ENCODE measurements at places on chromosomes 3 and 15. TPM values are rescaled to one million over a fixed set of nuclear protein-coding genes. Genes with fewer than 3 reads are reported as not detected.

Gene SMCO1
- total RNA-seq = not detected

Gene WDR93
- not detected for total RNA-seq

Gene C3orf20
- not detected for total RNA-seq

DNA sequence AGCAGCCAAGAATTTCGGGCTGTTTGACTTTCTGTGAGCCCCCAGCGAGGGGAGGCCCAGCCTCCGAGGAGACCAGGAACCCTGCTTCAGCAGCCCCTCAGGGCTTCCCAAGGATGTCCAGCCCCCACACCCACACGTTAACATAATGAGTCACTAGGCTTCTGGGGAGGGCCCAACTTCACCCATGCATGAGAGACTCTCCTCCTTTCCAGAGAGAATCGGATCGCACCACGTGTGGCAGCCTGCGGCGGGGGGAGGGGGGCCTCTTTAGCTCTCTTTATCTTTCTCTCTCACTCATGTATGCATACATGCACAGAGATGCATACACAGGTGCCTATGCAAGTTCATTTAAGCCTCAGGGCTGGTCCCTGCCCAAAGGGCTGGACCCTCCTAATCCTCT lies 3.1 kb upstream of the AP2M1 start:
- peaks cover 9% of the 10 kb centered on the region for H3K4me1 ChIP-seq
- no peaks in the 10 kb centered on the region for H3K27me3 ChIP-seq
- no peak for DNase-seq
- no peak overlapping the region for H3K4me3 ChIP-seq

- DNase-seq = no peak
- H3K27me3 ChIP-seq = no peaks in the 10 kb centered on the region
- no peak overlapping the region for H3K4me3 ChIP-seq
- no peak overlapping the region for H3K27ac ChIP-seq
- H3K36me3 ChIP-seq = no peaks in the 10 kb centered on the region
- peaks cover 7% of the 10 kb centered on the region for H3K4me1 ChIP-seq
These were observed 123.2 kb upstream of the SLC7A14 start for GRCh38 chr3:170709046-170709445.

- no peak overlapping the region for H3K27ac ChIP-seq
- no peaks in the 10 kb centered on the region for H3K36me3 ChIP-seq
- no peaks in the 10 kb centered on the region for H3K27me3 ChIP-seq
These were observed 549.8 kb upstream of the AGTR1 start for GRCh38 chr3:148147903-148148302.

GRCh38 chr15:75153565-75154276 lies 48.0 kb upstream of the C15orf39 start:
- H3K27ac ChIP-seq = no peak overlapping the region
- no peaks in the 10 kb centered on the region for H3K4me1 ChIP-seq
- no peaks in the 10 kb centered on the region for H3K27me3 ChIP-seq
- no peak overlapping the region for H3K4me3 ChIP-seq
- H3K36me3 ChIP-seq = no peaks in the 10 kb centered on the region

GRCh38 chr3:117291476-117291875 lies 581.9 kb downstream of the TUSC7 start:
- no peak overlapping the region for H3K27ac ChIP-seq
- no peak for DNase-seq
- H3K27me3 ChIP-seq = no peaks in the 10 kb centered on the region
- no peak overlapping the region for H3K4me3 ChIP-seq
- H3K36me3 ChIP-seq = no peaks in the 10 kb centered on the region

DNA sequence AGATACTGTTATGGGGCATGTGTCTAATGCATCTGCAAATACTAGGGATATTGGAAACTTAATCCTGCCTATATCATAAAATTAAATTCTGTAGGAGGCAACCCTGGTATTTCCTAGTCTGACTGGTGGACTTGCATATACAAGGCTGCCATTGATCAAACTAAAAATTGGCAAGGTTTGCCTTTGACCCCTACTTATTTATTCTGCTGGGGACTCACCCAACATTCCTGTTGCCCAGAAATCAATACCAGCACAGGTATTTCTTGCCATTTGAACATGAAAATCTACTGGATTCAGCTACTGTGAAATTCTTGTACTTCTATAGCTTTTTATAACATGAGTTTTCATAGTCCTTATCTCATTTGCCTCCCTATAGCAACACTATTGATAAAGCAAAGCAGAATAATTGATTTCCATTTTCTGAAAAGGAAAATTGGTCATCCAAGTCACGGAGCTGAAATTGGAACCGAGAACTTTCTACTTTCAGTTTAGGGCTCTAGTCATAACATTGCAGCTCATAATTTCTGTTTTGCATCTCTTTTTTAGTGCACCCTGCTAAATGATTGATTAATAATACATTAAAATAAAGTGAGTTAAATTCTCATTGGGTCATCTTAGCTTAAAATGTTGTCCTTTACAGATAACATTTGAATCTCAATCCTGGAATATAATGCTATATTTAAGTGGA lies 365.2 kb downstream of the MFSD1 start:
- H3K36me3 ChIP-seq = no peaks in the 10 kb centered on the region
- no peak for DNase-seq
- no peaks in the 10 kb centered on the region for H3K27me3 ChIP-seq
- H3K4me1 ChIP-seq = peaks cover 32% of the 10 kb centered on the region

DNA sequence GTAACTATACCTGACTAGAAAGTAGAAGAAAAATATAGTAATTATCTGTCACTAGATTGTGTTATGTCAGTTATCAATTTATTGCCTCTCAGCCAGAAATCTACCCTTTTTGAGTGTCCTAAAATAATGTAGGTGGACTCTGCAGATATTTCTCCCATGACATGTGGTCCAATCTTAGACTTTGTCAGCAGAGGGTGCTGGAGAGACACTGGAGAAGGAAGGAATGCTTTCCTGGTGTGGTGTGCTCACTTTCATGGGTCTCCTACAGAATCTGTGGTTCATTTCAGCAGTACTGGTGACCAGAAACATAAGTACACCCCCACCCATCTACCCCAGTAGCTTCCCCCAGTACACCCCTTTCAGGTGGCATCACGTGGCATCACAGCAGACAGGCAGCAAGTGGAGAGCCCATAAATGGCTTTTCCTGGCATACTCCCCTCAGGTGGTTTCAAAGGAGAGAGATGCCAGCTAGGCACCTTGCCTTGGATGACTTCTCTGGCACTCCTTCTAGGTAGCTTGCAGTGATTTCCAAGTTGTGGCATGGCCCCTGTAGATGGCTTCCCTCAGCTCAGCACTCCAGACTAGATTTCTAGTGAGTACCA lies 114.7 kb downstream of the GADL1 start:
- H3K27ac ChIP-seq = no peak overlapping the region
- no peaks in the 10 kb centered on the region for H3K36me3 ChIP-seq
- H3K4me1 ChIP-seq = peaks cover 7% of the 10 kb centered on the region

DNA sequence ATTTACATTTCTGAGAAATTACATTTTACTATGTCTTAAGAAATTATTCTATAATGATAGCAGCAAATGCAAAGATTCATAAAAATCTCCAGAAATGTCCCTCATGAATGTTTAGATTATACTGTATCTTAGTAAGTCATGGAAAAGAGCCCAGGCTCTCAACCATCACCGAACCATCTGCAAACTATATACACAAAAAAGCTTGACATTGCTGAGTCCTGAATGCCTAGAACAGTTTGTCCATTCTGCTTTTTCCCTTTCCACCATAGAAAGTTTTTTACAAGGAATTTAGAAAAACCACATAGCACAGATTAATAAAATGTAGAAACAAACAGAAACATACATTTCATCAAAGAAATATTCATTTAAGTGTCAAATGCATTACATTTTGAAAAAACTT lies 83.6 kb downstream of the MYO9A start:
- no peaks in the 10 kb centered on the region for H3K36me3 ChIP-seq
- DNase-seq = no peak
- no peak overlapping the region for H3K27ac ChIP-seq
- H3K27me3 ChIP-seq = no peaks in the 10 kb centered on the region
- H3K4me1 ChIP-seq = peaks cover 9% of the 10 kb centered on the region

GRCh38 chr15:73026511-73027054 lies 25.7 kb upstream of the NEO1 start:
- H3K4me1 ChIP-seq = no peaks in the 10 kb centered on the region
- H3K36me3 ChIP-seq = no peaks in the 10 kb centered on the region
- DNase-seq = no peak
- H3K27me3 ChIP-seq = peaks cover 7% of the 10 kb centered on the region
